Fibroblast of skin of left quadriceps (primary cell): ENCODE measurements at places on chromosomes 2 and 18.

DNA sequence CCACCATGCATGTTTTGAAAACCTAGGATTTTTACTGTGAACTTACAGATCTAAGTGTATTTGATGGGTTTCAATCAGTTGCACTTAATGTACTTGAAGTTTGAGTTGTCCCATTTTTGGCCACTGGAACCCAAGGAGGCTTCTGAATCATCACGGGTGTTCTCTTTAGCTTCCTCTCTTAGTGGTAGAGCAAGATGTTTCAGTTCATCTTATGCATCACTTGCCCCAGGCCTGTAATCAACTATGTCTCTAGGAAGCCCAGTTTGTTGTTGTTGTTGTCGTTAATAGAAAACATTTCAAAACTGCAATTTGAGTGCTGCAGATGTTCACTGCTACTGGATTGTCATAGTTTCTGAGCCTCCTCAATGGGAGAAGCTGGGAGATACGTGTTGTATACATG is 97.0 kb downstream of the FHOD3 start:
- no peak for DNase-seq

DNA sequence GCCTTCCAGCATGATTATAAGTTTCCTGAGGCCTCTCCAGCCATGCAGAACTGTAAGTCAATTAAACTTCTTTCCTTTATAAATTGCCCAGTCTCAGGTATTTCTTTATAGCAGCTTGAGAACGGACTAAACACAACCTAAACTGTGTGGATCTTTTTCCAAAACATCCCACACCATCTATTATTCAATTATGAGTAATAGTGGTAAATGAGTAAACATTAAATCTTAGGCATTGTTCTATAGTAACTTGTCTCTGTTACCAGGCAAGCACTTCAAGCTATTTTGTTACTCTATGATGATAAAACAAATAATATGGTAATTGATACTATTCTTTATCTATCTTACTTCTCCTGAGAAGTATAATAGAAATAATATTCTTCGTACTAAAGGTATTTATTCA is 536.9 kb upstream of the CHAC2 start:
- no peak for DNase-seq

- no peak for DNase-seq
Measured at GRCh38 chr2:231348704-231349373, 46.7 kb upstream of the B3GNT7 start.

GRCh38 chr2:235264512-235264911 is 229.3 kb upstream of the AGAP1 start:
- DNase-seq: no peak

DNA sequence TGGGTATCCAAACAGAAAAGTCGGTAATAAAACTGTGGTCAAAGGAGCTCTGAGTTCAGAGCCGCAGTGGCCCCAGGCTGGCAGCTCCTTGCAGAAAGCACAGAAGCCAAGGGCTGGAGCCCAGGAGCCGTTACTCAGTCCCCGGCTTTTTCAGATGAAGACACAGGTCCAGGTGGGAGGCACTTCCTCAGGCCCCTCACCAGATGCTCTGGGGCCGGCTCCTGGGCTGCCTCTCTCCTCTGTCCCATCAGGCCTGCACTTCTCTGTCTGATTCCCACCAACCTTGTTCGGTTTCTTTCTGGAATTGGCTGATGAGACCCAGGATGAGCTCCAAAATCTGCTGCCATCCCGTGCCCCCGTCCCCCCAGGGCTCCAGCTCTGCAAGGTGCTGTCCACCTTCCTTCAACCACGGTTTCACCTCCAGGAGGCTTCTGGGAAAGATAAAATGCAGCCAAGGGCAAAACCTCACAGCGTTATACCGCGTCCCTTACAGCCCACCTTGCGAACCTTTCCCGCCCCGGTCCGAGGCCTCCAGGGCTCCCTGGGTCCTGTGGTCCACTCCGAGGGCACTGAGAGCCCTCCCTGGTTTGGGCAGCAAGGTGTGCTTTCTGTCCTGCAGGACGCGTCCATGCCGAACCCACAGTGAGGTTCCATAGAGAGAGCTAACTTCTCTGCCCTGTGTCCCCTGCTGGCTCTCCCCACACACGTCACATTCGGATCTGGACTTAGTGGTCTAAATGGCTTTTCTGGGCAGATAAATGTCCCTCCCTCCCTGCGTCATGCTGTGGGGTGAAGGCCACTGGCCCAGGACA is 102.9 kb downstream of the TPO start:
- DNase-seq: no peak

GRCh38 chr2:158963071-158963470 is 5.4 kb upstream of the TANC1 start:
- no peak for DNase-seq

- peak; percentile 82 for DNase-seq
Measured at GRCh38 chr2:31384351-31384750, 30.2 kb downstream of the XDH start.

DNA sequence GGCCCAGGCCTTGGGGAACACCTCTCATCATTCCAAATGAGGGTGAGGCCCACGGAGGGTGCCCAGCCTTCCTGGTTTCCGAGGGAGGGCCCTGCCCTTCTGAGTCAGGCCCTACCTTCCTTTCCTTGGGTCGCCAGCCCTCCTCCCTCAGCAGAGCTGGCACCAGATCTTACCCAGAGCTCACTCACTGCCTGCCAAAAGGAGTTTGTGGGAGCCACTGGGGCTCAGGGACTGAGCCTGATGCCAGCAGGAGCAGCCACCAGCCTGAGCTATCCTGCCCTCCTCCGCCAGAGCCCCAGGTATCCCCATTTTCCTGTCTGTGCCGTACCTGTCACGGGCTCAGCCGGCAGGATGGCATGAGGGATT is 64.1 kb downstream of the NRP2 start:
- DNase-seq: no peak

DNA sequence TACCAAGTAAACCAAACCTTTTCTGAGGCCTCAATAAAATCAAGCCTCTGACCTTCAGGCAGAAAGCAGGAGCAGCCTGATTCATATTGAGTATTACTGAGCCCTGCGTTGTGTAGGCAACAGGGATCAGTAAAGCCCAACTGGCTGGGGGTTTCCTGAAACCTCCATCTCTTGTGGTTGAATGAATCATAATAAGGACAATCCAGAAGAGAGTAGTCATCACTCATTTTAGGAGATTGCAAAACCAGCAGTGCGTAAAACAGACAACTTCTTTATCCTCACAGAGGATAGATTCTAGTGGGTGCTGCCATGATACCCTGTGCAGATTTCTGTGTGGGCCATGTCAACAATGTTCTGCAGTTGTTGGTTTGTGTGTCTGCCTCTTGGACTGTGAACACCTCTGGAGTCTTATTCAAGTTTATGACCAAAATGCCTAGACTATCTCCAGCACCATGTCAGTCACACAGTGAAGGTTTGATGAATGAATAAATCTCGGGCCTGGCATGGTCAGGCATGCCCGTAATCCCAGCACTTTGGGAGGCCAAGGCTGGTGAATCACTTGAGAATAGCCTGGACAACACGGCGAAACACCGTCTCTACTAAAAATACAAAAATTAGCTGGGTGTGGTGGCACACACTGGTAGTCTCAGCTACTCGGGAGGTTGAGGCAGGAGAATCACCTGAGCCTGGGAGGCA is 51.8 kb upstream of the RAB27B start:
- peak; percentile 97 for DNase-seq

- DNase-seq: peak; percentile 89
Measured at GRCh38 chr2:30664761-30665358, 142.4 kb downstream of the CAPN13 start.

DNA sequence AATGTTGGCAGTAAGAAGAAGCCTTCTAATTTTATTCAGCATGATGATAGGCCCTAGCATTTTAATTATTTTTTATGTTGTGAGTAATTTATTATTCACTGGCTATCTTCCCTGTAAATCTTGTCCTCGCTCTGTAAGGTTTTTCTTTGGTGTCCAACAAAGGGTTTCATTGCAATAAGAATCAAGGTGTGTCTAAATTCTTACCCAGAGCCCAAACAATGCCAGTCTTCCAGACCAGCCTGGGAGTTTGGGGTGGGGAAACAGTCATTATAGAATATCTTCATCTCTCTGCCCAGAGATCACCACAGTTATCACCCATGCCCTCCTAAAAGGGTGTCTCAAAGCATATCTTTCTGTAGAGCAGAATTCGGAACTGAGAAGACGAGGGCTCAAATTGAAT is at the start of gene DSG4:
TSS of gene DSG4 (plus strand) at position 301 of the 400 bp plus-strand sequence. CDS start 135 bp downstream, outside the sequence.
- no peak for DNase-seq

- no peak for DNase-seq
Measured at GRCh38 chr2:113041871-113042270, 10.8 kb downstream of the IL36B start.

GRCh38 chr18:31077878-31078277 is 24.3 kb downstream of the DSC2 start:
- DNase-seq: no peak

- peak; percentile 8 for DNase-seq
Measured at GRCh38 chr2:121648206-121649148, 785 bp downstream of the CLASP1 start.

- no peak for DNase-seq
Measured at GRCh38 chr2:28273751-28274150, 118.9 kb upstream of the FOSL2 start.

- no peak for DNase-seq
Measured at GRCh38 chr2:106816974-106817373, 69.0 kb downstream of the ST6GAL2 start.

- no peak for DNase-seq
Measured at GRCh38 chr2:128644718-128645256, 326.1 kb upstream of the HS6ST1 start.

- no peak for DNase-seq
Measured at GRCh38 chr2:133600266-133600928, 32.1 kb upstream of the NCKAP5 start.

GRCh38 chr2:41410011-41410410 is 637.8 kb upstream of the PKDCC start:
- DNase-seq: no peak

DNA sequence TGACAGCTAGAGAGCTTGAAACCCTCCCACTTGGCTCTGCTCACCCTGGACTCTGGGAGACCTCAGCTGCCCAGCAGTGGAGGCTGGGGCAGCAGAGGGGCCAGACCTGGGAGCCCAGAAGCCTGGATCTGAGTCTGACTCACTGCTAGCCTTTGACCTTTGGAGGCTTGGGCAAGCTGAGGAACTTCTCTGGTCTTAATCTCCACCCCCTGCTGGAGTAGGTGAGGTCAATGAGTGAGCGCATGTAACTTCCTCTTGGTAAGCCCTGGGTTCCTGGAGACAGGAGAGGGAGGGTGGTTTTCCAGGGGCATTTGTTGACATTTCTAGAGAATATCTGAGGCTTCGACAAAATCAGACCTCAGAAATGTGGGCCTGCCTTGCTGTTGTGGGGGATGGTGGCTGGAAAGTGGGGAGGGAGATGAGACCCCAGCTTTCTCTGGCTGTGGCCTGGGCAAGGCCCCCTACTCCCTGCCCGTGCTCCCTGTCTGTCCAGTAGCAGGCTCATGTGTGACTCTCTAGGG is 73.0 kb upstream of the YWHAQ start:
- no peak for DNase-seq

GRCh38 chr2:71101656-71102055 is 28.4 kb downstream of the MCEE start:
- DNase-seq: peak; percentile 66

- peak; percentile 5 for DNase-seq
Measured at GRCh38 chr2:61793389-61793836, 60.4 kb downstream of the FAM161A start.

DNA sequence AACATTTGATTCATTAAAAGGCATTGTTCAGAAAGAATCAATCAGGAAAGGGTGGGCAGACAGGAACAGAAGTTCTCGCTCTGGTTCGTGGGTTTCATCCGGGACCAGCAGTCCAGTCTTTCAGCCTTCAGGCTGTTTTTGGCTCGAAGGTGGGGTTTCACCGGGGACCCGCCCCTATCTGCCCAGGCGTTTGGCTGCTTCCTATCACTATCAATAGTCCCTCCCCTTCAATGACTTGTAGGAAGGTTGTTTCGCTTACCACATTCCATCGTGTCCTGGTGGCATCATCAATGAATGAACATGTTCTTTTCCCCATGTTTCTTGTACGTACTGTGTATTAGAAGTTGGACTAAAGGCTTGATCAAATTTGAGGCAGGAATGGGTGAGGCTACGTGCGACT is 130.3 kb downstream of the NEDD4L start:
- no peak for DNase-seq

GRCh38 chr2:75952173-75952572 is 241.5 kb upstream of the GCFC2 start:
- no peak for DNase-seq

- no peak for DNase-seq
Measured at GRCh38 chr18:36083729-36084128, 16.4 kb upstream of the RPRD1A start.

GRCh38 chr2:132621131-132621875 is 48.7 kb downstream of the LYPD1 start:
- no peak for DNase-seq

GRCh38 chr2:27489118-27489497 is 435 bp downstream of the IFT172 start:
- no peak for DNase-seq

DNA sequence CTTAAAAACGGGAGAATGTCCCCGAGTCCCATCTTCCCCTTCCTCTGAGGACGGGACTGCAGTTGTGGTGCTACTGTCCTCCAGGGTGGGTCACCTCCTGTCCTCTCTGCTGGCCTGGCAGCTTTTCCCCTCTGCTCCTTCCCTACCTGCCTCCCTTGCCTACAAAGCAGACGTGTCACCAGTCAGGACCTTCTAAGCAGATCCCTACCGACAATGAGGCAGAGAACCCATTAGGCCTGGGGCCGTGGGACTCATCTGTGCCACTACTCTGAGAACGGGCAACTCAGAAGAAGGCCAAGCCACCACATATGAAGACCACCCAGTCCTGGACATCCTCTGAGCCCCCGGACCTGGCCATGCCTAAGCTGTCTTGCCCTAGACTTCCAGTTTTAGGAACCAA is 103.0 kb upstream of the TEX51 start:
- DNase-seq: no peak

DNA sequence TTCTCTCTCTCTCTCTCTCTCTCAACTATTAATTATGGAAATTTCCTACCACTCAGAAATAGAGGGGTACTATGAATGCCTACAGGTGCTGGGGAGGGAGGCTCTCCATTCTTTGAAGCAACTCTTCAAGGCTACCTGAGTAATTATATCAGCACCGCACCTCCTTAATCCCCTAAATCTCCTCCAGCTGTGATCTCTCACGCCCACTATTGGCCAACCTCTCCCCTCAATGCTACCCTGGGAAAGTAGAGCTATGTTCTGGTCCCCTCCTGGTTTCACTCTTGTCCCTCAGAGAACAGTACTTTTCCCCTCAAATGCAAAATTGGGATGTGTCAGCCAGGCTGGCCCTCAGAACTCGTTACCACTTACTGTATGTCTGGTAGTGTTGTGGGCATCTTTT is 1.6 kb downstream of the MOCOS start:
- no peak for DNase-seq
